ENCODE measurements at places on chromosomes 11 and 22.
A peak's percentile ranks its signal among the peaks of the same experiment; 100 is the strongest.

DNA sequence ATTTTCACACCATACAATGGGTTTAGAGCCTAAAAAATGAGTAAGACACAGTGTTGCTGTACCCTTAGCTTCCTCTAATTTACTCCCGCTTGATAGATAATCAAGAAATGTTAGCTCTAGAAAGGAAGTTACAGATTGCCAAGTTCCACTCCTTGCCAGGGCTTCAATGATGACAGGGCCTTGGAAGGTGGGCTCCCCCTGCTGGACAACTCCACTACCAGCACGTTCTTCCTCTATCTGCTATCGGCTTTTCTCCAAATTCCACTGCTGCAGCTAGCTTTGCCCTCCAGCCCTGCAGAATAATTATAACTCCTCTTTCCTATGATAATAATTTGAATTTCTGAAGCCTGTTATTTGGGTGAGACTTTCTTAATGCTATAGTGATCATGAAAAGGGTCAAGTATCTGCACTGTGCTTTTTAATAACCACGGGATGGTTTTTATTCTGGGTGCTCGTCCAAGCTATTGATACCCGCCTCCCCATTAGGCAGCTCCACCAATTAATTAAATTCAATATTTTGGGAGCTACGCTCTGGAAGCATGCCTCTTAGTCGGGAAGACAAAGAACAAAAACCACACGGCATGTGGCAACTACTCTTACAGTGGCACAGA lies 9.0 kb downstream of the SYN3 start:
- DNase-seq: peak; percentile 12

- DNase-seq: no peak
Measured at GRCh38 chr11:120769906-120770305, 254.0 kb upstream of the TBCEL start.

GRCh38 chr11:125951731-125952130 lies 5.9 kb downstream of the VSIG10L2 start:
- no peak for DNase-seq

DNA sequence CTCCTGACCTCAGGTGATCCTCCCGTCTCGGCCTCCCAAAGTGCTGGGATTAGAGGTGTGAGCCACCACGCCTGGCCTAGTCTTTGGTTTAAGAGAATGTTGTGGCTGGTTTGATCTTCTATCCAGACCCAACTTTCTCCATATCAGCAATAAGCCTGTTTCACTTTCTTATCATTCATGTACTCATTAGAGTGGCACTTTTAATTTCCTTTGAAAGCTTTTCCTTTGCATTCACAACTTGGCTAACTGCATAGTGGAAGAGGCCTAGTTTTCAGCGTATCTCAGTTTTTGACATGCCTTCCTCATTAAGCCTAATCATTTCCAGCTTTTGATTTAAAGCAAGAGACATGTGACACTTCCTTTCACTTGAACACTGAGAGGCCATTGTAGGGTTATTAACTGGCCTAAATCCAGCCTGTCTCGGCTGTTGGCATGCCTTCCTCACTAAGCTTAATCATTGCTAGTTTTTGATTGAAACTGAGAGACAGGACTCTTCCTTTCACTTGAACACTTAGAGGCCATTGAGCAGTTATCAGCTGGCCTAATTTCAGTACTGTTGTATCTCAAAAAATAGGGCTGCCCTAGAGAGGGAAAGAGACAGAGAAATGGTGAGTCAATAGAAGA lies 13.1 kb upstream of the RPL3 start:
- no peak for DNase-seq

DNA sequence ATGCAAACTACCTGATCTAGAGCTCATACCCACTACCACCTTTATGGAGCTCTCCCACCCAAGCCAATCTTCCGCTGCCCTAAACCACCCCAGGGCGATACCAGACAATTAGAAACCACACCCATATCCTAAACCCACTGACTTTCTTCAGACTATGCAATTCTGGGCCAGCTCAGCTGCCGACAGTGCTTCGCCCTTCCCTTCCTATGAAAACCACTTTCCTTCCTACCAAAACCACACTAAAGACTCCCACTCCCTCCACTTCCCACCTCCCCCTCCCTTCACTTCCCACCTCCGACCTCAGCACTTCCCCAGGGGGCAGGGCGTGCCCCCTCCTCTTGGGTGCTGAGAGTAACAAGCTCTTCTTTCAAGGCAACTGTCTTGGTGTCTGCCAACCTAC lies 25.1 kb downstream of the B3GAT1 start:
- no peak for DNase-seq

DNA sequence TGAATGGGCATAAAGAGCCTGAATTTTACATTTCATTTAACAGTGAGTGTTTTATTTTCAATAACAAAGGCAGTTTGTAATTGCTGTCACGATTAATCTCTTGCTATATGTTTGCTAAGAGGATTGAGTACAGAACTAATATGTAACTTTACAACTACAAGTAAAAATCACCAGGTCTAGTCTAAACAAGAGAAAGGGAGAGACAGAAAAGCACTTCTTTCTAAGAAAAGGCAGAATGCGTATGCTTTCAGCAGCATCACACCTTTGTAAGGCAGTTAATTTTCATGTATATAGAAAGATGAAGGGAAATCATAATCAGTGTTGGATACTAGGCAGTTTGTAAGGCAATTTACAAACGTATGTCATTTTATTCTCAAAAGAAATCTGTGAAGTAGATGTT lies 169.8 kb downstream of the NELL1 start:
- DNase-seq: no peak

GRCh38 chr11:57260937-57261783 lies 24.1 kb upstream of the APLNR start:
- no peak for DNase-seq

- no peak for DNase-seq
Measured at GRCh38 chr11:100883830-100884229, 196.7 kb downstream of the ARHGAP42 start.

DNA sequence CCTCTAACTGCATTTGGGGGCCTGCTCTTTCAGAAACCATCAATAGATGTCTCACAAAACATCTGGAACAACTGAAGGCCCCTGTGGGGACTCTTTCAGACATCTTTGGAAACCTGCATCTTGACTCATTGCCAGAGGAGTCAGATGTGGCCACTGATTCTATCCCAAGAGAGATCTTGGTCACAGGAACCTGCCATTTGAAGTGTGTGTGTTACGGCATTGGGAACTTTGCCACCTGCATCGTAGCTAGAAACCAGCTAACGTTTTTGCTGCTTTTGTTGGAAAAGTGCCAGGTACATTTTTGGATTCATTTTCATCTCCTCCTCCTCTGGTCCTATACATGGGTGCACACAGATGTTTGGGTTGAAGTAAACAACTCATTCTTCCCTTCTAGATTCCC lies 4.3 kb downstream of the SRRD start:
- DNase-seq: no peak

GRCh38 chr22:46172522-46173110 lies 22.3 kb downstream of the PPARA start:
- DNase-seq: no peak

DNA sequence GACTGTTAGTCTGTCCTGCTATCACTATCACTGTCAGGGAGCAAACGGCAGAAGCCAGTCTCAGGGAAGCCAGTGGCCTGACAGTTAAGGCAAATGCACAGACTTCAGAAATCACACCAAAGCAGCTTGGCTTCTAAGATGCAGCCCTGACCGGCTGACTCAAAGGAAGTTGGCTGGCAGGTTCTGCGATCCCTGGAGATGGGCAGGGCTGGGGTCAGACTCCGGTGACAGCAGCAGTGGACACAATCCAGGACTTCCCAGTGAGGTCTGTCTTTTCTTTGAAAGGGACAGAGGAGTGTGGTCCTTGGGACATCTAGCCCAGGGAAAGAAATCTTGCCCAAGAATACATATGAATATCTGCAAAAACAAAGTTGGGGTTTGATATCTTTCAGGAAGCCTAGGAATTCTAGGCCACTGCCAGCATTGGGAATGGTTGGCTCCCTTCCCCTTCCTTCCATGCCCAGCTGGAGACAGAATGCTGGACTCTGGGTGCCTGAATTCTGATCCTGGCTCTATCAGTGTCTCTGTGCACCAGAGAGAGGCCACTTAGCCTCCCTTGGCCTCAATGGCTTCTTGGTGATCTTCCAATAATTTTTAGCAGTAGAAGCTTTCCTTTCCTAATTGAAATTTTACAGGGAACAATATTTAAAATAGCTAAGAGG lies 108.9 kb downstream of the KIRREL3 start:
- no peak for DNase-seq

DNA sequence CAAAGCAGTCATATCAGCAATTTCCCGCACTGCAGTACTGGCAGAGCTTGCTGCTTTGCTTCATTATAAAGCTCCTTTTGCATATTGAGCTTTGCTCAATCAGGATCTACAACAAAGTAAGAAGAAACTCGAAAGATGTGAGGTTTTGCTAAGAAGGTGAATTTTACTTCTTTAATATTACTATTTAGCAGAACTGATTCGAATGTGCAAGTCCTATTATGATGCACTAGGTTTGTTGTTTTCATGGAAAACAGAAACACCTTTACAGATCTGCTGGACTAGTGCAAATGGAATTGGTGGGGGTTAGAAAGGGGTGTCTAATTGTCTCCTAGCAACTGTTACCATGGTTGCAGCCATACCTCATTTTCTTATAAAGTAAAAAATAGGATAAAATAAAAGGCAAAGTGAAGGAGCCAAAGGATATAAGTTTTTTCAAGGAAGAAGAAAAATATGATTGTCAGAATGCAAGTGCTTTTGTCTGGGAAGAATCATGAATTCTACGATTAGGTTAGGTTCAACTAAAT lies 153.2 kb downstream of the MSANTD4 start:
- no peak for DNase-seq

GRCh38 chr11:4393858-4394223 lies 339 bp upstream of the TRIM21 start:
- no peak for DNase-seq

DNA sequence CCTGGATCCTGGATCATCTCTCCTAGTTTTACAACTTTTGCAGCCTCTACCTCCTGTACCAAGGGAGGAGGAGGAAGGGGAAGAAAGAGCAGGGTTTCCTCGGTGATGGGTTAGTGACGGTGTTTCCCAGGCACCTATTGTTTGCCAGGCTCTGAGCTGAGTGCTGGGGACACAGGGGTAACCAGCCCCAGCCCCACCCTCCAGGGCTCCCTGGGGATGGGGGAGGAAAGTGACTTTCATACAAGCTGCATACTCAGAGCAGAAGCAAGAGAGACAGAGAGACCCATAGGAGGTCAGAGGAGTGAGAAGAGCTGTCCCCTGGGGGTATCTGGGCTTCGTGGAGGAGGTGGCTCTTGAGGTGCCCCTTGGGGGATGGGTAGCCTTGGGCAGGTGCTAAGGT lies 89.4 kb upstream of the THY1 start:
- DNase-seq: no peak

- no peak for DNase-seq
Measured at GRCh38 chr11:68735646-68736045, 15.7 kb downstream of the TESMIN start.

DNA sequence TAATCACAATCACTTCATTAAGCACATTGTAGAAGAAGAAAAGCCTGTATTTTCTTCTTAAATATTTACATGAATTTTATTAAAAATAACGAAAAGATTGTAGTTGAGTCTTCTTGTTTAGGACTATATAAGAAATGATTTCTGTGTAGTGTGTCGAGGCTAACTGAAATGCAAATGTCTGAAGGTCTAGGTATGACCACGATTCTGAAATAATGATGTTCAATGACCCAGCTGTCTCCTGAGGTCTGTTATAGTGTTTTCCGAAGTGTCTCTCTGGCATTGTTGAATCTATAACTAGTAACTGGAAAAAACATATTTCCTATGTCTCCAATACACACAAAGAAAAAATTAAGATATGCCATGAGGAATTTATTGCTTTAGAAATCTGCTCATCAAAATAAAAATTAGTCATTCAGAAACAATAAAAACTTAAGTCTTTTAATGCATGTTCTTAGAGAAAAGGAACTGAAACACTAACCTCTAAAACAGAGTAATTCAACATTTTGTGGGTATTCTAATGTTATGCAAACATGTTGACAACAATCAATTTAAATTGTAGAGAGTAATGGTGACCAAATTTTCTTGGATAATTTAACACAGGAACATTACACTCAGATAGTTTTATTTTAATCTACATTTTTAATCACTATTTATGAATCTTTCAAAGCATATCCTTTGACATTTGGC lies 55.0 kb downstream of the CASP12 start:
- no peak for DNase-seq

DNA sequence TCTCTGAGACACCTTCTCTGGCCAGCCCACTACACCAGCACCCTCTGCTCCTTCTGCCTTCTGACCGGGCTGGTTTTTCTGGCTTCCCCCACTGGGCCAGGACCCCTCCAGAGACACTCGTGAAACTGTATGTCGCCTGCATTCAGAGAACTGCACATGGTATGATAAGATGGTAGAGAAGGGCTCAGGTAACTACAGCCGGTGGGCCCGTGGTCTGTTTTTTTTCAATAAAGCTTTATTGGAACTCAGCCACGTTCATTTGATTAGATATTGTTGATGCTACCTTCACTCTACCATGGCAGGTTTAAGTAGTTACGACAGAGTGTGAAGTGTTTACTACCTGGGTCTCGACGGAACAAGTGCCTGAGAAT lies 514.0 kb downstream of the TBC1D22A start:
- no peak for DNase-seq

- no peak for DNase-seq
Measured at GRCh38 chr11:47348859-47349258, 3.6 kb downstream of the MYBPC3 start.

DNA sequence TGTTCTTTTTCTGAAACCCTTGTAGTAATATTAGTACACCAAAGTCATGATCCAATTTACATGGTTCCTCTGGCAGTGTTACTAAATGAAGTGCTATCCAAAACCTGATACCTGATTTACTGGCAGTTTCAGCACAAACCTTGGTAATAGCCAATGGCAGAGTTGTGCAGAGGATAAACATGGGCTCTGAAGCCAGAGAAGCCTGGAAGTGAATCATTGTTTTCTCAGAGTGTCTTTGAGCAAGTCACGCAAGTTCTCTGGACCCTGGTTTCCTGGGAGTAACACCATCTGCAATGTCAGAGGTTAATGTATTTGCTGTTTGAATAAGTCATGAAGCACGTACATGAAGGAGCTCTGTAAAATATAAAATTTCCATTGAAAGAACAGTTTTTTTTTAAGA lies 222.3 kb upstream of the NARS2 start:
- DNase-seq: no peak

DNA sequence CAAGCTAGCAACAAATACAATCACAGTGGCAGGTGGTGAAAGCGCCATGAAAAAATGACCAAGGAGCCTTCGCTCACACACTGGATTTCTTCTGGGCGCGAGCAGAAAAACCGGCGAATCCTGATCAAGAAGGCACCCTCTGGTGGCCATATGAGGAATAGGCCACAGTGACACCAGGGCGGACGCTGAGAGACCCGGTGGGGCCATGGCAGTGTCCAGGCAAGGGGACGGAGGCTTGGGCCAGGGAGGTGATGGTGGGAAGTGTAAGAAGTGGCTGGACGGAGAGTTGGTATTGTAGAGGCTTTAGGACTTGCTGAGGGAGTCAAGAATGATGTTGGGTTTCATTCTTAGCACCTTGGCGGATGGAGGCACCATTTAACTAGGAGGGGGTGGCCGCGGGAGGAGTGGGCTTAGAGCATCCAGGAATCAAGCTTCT lies 16.9 kb upstream of the RAC2 start:
- peak; percentile 45 for DNase-seq
